ENCODE measurements at places on chromosomes 4 and X.

- DNase-seq, result no peak
These were observed 75.5 kb downstream of the NYX start for GRCh38 chrX:41522671-41523070.

- no peak for DNase-seq
These were observed 6.6 kb downstream of the HCCS start for GRCh38 chrX:11117745-11118144.

- DNase-seq, result no peak
These were observed 630.2 kb upstream of the NR3C2 start for GRCh38 chr4:149072384-149072783.

GRCh38 chr4:166400270-166400894 lies 527.3 kb downstream of the TLL1 start:
- no peak for DNase-seq

- DNase-seq, result no peak
These were observed 7.8 kb downstream of the FBXW7 start for GRCh38 chr4:152528060-152528459.

Measured in femur (tissue), 1 donor.